ENCODE measurements at places on chromosomes 7 and 10.
A peak's percentile ranks its signal among the peaks of the same experiment; 100 is the strongest.

- no peak for DNase-seq
Observed at GRCh38 chr7:144057954-144058353, 9.2 kb downstream of the OR2A5 start.

- no peak for DNase-seq
Observed at GRCh38 chr7:138024765-138025164, 22.9 kb upstream of the CREB3L2 start.

- DNase-seq = no peak
Observed at GRCh38 chr7:31019509-31019908, 32.6 kb upstream of the ADCYAP1R1 start.

- DNase-seq = no peak
Observed at GRCh38 chr10:52679117-52679516, 93.5 kb downstream of the MBL2 start.

GRCh38 chr10:67662415-67662814, 33.6 kb downstream of the CTNNA3 start:
- no peak for DNase-seq

DNA sequence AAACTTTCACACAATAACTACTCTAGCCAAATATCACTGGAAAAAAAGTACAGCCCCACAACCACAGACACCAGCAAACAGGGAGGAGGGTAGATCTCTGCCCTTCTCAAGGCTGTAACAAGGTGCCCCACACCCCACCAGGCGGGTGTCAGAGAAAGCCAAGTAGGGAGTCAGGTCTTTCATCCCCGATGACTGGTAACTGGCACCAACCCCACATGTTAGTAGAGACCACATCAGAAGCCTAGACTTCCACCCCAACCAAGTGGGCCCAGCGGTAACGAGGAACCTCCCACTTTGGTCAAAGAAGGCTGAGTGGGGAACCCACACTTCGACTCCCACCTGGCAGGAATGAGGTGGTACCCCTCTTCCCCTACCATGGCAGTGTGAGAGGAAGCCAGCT, 16.4 kb upstream of the RUFY2 start:
- DNase-seq = no peak

- no peak for DNase-seq
Observed at GRCh38 chr10:31142026-31142425, 110.4 kb upstream of the ZNF438 start.

DNA sequence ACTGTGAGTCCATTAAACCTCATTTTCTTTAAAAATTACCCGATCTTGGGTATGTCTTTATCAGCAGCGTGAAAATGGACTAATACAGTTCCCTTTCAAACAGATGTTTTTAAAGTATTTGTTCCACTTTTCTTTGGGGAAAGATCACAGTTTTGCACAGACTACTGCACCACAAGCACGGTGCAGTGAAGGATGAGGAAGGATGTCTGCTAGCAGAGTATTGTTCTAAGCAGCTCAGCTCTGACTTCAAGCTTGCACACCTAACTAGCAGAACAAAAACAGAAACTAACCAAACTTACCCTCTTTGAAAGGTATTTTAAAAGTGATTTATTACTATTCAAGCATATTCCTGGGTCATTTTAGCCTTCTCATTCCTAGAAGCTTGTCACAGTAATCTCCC, 20.0 kb downstream of the THNSL1 start:
- no peak for DNase-seq

- no peak for DNase-seq
Observed at GRCh38 chr7:10913457-10913856, 60.2 kb upstream of the PHF14 start.

- no peak for DNase-seq
Observed at GRCh38 chr7:3083350-3083749, 39.7 kb upstream of the CARD11 start.

GRCh38 chr7:1767524-1767923, 97.4 kb downstream of the ELFN1 start:
- DNase-seq = no peak

DNA sequence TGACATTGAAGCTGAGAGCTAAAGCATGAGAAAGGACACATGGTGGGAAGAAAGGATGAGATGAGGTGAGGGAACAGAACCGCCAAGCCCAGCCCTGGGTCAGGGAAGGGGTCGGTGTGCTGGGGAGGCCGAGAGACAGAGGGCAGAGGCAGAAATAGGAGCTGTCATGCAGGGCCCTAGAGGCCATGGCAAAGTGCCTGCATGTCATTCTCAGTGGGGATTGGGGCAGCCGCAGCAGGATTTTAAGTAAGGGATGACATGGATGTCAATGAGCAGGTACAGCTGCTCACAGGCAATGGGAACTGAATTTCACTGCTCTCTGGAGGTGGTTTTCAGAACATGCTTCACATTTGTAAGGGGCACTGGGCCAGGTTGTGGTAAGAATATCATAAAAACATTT, 227.4 kb downstream of the RAB11FIP2 start:
- DNase-seq = no peak

GRCh38 chr10:58746474-58747185, 234.0 kb downstream of the BICC1 start:
- no peak for DNase-seq

- DNase-seq = no peak
Observed at GRCh38 chr10:14349081-14349480, 18.4 kb upstream of the FRMD4A start.

- no peak for DNase-seq
Observed at GRCh38 chr10:85786401-85786899, 580.1 kb downstream of the GRID1 start.

DNA sequence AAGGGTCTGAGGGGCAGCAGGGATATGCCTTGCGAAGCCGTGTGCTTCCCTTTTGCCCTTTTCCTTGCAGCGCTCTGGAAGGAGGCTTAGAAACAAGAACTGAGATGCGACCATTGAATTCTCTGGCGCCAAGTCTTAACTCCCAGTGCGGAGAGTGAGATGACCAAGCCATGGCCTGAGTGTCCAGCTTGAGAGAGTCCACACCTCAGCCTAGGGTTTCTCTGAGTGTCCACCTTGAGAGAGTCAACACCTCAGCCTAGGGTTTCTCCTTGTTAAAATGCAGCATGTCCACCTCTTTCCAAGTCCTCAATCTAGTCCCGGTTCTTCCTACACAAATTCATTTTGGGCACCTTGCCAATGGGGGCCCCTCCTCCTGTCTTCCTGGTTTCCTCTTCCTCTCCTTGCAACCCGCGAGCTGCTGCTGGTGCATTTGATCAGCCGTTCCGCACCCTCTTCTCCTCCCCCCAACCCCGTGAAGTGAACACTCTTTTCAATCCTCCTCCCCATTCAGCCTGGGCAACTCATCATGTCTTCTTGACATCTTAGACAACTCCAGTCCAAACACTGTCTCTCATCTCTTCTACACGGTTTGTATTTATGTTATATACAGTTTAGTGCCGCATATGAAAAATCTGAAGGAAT, 178.2 kb upstream of the PITRM1 start:
- peak; percentile 37 for DNase-seq

DNA sequence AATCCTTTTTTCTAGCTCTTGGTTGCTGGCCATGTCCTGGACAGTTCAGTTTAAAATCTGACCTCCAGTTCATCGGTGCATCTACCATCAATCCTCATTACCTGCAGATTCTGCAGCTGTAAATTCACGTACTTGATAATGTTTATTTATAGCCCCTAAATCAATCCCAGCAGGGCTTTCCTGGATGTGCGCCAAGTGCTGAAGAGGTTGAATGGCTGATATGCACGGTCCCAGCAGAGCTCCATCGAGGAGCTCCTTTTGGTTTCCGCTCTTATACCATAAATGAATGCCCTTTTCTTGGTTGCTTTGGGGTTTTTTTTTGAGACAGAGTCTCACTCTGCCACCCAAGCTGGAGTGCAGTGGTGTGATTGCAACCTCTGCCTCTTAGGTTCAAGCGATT, 91.2 kb upstream of the CCZ1B start:
- DNase-seq = no peak

GRCh38 chr10:60570896-60571295, 181.2 kb upstream of the ANK3 start:
- no peak for DNase-seq

DNA sequence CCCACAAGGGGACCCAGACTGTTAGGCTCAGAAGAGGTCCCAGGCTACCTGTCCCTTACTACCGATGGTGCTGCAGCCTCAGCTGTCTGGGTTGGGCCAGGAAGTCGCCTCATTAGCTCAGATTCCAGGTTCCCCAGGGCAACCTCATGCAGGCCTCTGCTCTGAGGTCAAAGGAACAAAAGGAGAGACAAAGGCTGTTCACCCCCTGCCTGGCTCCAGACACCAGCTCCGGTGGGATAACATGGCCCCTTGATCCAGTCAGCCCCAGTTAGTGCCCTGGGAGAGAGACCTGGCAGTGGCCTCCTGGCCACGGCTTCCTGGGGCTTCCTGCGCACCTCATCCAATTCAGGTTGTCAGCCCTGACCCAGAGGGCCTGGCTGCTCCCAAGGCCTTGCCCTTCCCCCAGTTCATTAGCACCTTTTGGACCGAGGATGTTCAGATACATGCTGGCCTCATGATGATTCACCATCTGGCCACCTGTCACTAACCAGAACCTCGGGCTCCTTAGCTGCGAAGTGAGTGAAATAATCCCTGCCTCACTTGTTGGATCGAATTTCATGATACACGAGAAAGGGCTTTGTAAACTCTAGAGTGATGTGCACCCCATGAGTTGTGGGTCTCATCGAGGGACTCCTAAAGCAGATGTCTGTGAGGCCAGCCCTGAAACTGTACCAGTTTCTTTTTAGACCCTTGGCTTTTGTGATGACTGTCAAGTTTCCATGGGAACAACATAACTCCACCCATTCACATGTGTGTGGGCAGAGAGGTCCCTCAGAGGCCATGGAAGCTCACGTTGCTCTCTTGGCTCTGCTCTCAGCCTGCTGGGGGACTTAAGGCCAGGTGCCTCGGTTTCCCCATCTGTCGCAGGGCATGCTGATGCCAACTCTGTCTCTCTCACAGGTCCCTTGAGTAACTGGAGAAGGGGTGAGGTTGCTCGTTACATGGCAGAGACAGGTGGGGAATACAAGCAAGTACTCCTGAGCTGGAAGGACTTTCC, 79.5 kb upstream of the PCBD1 start:
- DNase-seq = no peak

GRCh38 chr10:131891196-131891928, 9.4 kb upstream of the PPP2R2D start:
- DNase-seq = no peak

DNA sequence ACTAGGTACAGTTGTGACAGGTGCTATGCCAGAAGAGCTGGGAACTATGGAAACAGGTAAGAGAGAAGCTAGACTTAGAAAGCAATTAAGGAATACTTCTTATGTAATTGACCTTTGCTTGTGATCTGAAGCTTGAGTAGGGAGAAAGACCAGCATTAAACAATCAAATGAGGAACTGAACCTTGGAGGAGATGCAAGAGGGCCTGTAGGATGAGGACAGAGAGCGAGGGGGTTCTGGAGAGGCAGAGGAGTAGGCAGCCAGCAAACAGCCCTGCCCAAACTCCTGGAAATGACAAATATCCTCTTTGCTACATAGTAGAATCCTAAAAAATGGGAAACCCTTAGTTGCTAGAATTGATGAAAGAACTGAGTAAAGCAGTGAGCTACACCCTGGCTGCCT, 41.6 kb upstream of the FAM204A start:
- DNase-seq = no peak

DNA sequence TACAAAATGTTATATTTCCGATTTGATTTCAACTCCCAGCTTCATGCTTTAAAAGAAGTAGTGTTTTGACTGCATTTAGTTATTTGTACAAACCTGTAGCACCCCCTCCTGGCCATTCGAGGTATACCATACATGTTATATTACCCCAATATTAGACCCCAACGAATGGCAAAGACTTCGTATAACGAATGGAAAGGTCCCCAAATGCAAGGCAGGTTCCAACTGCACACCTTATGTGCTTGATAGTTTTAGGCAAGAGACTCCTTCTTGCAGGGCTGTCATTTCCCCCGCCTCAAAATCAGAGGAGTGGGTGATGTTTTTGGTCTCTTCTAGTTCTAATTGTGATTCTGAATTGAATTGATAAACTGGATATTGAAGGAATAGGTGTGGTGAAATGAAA, 101.1 kb upstream of the TARP start:
- no peak for DNase-seq

GRCh38 chr10:4396401-4397283, 429.4 kb upstream of the AKR1E2 start:
- DNase-seq = no peak

DNA sequence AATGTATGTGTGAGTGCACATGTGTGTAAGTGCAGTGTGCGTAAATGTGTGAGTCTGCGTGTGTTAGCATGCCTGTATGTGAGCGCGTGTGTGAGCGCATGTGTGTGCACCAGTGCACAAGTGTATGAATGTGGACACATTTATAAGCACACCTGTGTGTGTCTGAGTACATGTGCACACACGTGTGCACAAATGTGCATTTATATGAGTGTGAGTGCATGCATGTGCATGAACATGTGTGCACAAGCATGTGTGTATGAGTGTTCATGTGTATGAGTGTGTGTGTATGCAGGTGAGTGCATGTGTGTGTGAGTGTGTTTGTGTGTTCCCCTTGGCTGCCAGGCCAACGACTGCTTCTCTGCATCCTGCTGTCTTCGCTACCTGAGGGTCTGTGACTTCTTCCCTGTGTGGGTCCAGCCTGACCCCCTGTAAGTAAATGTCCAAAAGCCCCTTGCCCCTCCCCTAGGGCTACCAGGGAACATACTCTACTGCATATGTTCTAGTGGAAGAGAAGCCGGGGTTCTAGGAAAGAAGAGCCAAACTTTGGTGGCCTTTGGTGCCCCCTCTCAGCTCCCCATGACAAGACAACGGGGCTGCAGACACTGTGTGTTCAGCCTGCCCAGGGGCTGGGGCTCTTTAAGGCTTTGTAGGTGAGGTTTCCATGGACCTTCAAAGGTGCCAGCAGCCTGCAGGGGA, 17.0 kb downstream of the GOLGA7B start:
- no peak for DNase-seq

- DNase-seq = no peak
Observed at GRCh38 chr7:127683776-127684681, 32.0 kb downstream of the SND1 start.

- no peak for DNase-seq
Observed at GRCh38 chr10:13392701-13393100, 44.6 kb upstream of the SEPHS1 start.

- no peak for DNase-seq
Observed at GRCh38 chr7:47647918-47648250, 66.0 kb upstream of the TNS3 start.

DNA sequence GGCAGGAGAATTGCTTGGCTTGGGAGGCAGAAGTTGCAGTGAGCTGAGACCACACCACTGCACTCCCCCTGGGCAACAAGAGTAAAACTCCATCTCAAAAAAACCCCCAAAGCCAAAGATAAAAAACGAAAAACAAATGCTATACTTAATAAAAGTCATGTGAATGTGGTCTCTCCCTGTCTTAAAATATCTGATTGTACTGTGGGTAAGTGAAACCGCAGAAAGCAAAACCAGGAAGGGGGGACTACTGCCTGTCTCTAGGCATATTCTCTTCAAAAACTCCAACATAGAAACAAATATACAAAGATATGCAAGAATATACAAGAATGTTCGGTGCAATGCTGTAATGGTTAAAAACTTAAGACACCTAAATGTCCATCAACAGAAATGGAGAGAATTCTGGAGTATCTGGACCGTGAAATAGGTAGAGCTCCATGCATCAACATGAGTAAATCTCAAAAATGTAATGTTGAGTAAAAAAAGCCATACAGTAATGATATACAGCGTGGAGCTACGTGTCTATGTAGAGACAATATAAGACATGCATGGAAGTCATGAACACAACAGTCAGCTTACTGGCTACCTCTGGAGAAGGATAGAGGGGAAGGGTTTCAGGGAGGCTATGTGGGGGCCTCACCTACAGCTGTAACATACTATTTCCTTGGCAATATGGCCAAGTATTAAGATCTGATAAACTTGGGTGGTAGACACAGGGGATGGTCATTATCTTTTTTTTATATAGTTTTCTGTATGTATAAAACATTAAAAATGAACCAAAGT, 2.1 kb downstream of the ZNF394 start:
- no peak for DNase-seq
